Smooth muscle cell of the brain vasculature (primary cell): ENCODE measurements at places on chromosomes 1 and 21.
A peak's percentile ranks its signal among the peaks of the same experiment; 100 is the strongest.

DNA sequence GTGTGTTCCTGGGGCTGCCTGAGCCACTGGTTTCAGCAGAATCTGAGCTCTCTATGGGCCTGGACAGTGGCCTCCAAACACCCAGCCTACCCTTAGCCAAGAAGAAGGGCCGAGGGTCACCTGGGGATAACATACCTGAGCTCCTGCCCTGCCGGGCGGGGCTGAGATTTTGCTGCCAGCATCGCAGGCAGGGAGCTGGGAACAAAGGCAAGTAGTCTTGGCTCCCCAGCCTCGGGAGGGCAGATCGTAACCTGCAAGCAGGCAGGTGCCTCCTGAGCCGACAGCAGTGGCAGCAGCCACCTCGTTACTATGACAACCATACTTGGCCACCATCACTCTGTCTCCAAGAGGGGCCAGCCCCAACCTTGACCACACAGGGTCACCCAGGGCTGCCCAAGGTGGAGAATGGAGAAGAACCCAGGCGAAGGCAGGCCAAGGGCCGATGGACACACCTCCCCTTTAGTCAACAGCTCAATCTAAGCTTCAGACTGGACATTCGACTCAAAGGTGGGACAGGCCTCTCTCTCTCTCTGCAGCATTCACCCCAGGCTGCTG lies 54.6 kb downstream of the TOMM20 start:
- DNase-seq, result no peak

GRCh38 chr1:117372863-117373412 lies 5.7 kb downstream of the MAN1A2 start:
- no peak for DNase-seq

DNA sequence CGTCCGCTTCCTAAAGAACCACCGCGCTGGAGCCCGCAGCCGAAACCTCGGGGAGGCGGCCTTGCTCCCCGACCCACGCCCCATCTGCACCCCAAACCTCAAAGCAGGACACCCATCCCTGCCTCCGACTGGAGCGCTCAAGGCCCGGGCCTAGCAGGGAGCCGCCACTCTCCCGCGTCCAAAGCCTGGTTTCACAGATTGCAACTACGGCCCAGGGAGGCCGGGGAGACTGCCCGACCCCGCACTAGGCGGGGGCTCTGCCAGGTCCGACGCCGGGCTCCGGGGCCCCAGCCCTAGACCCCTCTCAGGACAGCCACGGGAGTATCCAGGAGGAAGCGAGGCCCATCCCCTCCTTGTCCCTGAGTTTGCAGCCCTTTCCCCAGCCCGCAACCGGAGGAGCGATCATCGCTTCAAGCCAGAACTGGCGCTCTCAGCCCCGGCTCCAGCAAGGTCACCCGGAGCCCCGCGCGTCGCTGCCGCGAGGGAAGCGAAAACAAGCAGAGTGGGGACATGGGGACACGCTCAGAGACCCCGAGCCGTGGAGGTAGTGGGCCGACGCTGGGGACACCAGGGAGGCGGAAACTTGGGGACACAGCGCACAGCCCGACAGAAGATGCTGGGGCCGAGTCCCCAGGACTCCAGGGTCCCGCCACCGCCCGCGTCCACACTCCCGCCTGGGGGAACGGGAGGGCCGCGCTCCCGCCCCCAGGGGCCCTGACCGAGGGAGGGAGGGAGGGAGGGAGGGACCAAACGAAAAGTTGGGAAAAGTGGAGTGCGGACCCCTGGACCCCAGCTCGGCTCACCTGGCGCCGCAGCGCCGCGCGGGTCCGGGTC lies 433 bp downstream of the TMEM200B start:
- DNase-seq, result no peak

DNA sequence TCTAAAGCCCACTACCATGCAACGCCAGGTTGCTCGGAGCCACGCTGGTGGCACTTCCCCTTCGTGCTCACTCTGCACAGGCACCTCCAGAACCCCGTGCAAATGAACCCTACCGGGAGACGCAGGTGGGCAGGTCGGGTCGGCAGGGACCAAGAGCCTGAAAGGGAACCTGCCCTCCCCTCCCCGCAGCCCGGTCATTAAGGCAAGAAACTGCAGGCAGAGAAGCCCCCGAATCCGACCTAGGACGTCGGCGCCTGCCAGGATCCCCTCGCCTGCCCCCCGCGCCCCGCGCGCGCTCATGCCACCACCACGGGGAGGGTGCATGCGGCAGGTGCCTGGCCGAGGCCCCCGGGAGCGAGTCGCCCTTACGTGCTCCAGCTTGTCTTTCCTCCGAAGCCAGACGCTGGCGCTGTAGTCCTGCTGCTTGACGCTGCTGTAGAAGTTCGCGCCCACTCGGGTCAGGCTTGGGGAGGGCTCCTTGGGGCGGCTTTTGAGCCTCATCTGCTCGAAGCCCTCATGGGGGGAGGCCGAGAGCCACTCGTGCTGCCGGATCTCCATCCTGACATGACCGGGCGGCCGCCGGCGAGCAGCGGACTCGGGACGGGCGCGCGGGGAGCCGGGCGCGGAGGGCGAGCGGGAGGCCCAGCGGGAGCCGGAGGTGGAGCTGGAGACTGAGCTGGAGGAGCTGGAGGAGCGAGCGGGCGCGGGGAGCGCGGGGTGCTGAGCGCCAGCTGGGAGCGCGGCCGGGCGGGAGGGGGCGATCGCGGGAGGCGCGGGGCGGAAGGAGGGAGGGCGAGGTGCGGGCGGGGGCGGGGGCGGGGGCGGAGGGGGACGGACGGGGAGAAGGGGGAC lies 552 bp downstream of the PLD5 start:
- no peak for DNase-seq

- DNase-seq, result no peak
Observed at GRCh38 chr1:180431683-180432082, 70.7 kb downstream of the ACBD6 start.

- DNase-seq, result peak; percentile 61
Observed at GRCh38 chr1:226723657-226724532, 15.2 kb downstream of the ITPKB start.

DNA sequence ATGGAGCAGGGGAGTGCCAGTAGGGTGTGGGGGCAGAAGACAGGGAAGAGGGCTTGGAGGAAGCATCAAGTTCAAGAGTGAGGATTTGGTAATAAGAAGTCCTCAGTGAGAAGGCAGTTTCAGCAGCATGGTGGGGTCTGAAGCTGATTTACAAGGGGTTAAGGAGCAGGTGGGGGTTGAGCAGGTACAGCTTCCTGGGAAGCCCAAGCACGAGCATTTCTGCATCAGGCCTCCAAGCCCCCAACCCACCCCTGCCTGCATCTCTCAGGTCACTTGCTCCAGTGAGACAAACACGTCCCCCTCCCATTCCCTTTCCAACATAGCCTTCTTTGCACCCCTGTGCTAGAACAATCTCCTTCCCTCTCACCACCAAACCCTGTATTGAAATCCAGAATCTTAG lies 574.7 kb downstream of the MATN1 start:
- DNase-seq, result no peak

- no peak for DNase-seq
Observed at GRCh38 chr1:24383381-24383940, 30.1 kb downstream of the STPG1 start.

GRCh38 chr1:248243204-248243603 lies 12.0 kb downstream of the OR2M4 start:
- no peak for DNase-seq

DNA sequence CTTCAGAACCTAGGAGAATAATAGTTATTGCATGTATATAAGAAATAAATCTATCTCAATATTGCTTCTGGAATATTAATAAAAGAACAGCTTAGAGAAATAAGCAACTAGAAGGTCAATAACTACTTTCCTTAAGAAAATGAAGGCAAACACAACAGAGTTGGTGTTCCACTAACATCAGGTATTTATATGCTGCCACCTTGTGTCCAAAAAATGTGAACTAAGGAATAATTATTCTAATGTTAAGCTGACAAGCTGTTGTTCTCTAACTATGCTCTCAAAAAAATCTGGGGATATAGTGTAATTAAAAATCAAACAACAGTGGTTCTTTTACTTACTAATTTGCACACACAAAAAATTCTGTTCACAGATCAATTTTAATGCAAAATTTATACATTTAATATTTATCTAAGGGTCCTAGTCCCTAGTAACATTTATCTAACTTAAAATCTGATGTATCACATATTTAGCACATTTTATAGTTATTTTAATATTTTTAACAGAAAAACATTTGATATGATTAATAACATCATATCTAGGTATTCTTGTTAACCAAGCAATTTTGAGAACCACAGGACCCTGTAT lies 39.6 kb downstream of the UCHL5 start:
- DNase-seq, result peak; percentile 31

DNA sequence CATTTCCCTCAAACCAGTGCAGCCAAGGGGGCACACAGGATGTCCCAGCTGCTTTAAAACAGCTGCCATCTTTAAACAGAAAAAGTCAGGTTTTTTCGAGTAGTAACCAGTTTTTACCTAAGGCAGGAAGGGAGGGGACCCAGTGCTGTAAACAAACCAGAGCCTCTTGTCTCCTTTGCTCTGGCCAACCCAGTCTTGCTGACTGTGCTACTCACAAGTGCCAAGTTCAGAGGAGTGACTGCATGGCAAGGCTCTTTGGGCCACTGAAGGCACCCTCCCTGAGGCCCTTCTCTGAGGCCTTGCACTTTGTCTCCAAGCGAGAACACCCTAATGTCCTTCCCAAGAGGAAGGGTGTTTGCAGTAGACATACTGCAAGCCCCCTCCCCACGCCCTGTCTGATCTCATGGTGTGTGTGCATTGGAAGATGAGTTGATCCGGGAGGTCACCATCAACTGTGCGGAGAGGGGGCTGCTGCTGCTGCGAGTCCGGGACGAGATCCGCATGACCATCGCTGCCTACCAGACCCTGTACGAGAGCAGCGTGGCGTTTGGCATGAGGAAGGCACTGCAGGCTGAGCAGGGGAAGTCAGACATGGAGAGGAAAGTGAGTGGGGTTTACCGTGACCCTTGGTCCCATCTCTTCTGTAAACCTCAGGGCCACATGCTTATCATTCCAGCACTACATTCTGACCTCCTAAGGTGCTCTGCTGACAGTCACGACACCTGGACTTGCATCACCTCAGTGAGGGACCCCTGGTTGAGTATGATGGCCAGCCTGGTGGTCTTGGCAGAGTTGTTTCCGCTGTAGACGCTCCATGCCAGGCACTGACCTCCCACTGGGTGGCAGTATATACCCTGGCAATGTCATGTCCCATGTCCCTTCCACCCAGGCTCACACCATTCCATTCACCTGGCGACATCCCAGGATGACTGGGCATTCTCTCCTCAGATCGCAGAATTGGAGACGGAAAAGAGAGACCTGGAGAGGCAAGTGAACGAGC lies 4.7 kb downstream of the DNALI1 start:
- DNase-seq, result no peak

DNA sequence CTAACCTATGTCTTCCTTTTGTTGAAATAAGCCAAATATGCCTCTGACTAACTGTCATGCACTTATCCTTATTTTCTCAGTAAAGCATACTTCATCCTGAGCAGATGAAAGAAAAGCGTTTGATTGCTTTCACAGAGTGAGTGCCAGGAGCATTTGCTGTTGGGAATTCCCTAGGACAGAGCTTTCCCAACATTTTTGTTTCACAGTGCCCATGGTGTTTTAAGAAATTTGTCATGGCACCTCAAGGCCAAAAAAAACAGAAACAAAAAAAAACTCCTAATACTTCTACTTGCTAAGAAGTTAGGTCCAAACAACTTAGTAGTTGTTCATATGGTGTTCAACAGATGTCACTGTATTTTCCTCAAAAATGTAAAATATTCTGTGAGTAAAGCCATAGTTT lies 120.8 kb upstream of the BMP8A start:
- no peak for DNase-seq

- no peak for DNase-seq
Observed at GRCh38 chr1:164688791-164689190, 129.8 kb downstream of the PBX1 start.

DNA sequence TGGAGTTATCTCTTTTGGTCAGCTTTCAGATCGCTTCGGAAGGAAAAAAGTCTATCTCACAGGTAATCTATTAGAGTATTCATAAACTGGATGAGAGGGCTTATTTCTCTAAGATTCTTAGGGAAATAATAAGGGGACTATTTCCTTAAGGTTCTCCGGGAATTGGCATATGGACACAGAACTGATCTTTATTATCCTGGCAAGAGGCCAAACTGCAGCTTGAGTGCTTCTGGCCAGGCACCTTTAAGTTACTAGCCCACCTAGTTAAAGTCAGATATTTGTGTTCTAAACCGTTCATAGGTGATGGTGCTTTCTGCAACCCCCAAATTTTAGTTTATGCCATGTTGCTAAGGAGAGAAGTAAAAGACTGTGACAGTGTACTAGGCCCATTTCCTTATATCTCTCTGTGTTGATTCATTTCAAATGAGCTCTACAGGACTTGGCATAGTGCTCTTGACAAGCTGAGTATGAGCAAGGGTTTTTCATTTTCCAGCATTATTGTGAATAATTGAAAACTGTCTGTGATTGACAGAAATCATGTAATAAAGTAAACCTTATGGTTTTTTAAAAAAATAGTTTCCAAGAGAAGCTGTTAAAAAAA lies 43.4 kb downstream of the SLC22A15 start:
- DNase-seq, result no peak

- DNase-seq, result no peak
Observed at GRCh38 chr1:239126884-239127283, 259.5 kb upstream of the CHRM3 start.

DNA sequence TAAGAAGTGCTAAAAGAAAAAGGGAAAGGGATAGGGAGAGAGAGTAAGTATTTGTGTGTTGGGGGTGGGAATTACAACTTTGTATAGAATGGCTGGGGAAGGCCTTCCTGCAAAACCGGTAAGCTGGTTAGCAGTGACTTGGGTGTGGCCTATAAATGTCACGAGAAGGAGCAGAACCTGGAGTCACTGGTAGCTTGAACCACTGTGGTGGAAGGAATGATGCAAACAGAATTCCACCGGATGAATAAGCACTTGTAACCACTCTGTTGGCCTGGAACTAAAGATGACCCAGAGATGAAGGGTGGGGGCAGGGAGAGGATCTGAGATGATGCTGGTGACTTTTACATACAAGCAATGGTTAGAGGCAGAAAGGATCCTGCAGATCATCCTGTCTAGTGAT lies 8.9 kb downstream of the XKR8 start:
- no peak for DNase-seq

DNA sequence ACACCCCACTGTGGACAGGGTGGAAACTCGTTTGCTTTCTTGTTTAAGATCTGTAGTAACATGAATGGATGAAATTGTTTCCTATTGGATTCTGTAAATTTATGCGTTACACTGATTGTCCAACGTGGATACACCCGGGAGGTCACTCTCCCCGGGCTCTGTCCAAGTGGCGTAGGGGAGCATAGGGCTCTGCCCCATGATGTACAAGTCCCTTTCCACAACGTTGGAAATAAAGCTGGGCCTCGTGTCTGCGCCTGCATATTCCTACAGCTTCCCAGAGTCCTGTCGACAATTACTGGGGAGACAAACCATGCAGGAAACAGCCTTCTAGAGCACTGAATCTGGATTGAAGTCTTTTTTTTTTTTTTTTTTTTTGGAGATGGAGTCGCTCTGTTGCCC lies 1.4 kb downstream of the RCC1 start:
- DNase-seq, result no peak

DNA sequence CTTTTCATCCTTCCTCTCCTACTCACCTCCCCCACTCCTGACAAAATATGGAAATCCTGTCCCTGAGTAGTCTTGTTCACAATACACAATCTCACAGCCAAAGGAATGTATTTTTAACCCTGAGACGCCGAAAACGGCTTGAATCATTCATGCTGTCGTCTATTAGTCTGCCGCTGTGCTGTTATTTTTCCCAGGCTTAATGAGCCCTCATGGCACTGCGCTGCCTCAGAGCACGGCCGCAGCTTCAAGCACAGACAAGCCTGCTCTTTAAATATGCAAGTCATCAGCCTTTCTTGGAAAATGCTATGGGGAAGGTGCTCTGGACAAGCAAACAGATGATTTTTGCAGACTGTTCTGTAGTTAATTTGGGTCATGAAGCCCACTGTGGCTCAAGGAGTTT lies 302.7 kb downstream of the DISC1 start:
- no peak for DNase-seq

- DNase-seq, result no peak
Observed at GRCh38 chr21:43021191-43021590, 46.8 kb downstream of the PKNOX1 start.
